PC-9 (cell line): ENCODE measurements at places on chromosomes 11 and 22.

- no peaks in the 10 kb centered on the region for H3K36me3 ChIP-seq
- DNase-seq: no peak
- no peak overlapping the region for H3K4me3 ChIP-seq
- H3K27ac ChIP-seq: no peak overlapping the region
- H3K4me1 ChIP-seq: peaks cover 9% of the 10 kb centered on the region
Observed at GRCh38 chr11:66184728-66185127, 83.7 kb upstream of the RAB1B start.

- no peaks in the 10 kb centered on the region for H3K4me1 ChIP-seq
- no peak for DNase-seq
Observed at GRCh38 chr11:3160252-3161031, 4.7 kb downstream of the OSBPL5 start.

DNA sequence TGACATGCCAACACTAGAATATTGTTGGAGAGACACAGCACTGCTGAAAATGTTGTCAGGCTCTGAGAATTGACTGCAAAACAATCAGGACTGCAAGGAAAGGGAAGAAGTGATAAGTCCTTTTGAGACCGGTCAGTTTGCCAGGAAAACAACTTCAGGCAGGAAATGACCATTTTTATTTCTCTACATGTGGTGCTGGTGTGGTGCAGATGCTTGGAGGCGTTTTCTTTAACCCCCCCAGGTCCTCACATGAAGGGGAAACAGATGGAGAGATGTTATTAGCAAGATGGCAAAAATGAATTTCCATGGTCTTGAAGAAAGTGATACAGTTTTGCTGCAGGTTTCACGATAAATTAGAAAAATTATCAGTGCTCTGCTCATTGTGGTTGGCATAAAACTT, 5.7 kb downstream of the AP2A2 start:
- H3K4me3 ChIP-seq: no peak overlapping the region
- no peak for DNase-seq
- no peaks in the 10 kb centered on the region for H3K27me3 ChIP-seq
- H3K36me3 ChIP-seq: no peaks in the 10 kb centered on the region
- no peak overlapping the region for H3K27ac ChIP-seq
- H3K4me1 ChIP-seq: no peaks in the 10 kb centered on the region

DNA sequence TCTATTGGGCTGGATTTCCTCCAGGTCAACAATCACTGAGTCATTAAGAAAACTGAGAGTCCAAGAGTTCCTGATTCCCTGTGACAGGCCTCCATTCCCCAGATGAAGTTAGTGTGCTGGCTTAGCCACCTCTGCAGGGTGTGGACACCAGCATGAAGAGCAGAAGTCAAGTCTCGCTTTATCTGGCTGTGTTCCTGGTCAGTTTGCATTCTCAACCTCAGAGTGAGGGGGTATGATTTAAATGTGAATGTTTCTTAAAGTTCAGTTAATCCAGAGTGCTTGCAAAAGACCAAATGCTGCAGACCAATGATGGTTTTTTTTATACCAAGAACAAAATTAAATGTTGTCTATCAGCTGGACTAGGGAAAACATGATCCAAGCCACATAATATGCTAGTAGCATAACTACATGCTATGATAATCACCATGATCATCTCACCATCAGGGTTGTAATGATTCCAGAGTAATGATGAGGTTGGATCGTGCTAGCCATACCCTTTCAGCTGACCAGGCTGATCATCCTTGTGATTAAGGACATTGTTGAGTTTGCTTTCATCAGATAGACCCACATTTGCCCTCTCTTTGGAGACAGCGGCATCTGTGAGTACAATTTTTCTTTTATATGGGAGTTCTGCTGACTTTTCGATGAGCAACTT, 145.8 kb upstream of the ARHGAP20 start:
- no peak for DNase-seq
- no peaks in the 10 kb centered on the region for H3K27me3 ChIP-seq
- no peak overlapping the region for H3K27ac ChIP-seq
- no peak overlapping the region for H3K4me3 ChIP-seq

- H3K27ac ChIP-seq: peak overlapping the region; percentile 52
- H3K27me3 ChIP-seq: no peaks in the 10 kb centered on the region
- peaks cover 20% of the 10 kb centered on the region for H3K4me1 ChIP-seq
- DNase-seq: peak; percentile 89
- no peaks in the 10 kb centered on the region for H3K36me3 ChIP-seq
Observed at GRCh38 chr11:128582496-128583366, 4.6 kb downstream of the ETS1 start.

- H3K36me3 ChIP-seq: no peaks in the 10 kb centered on the region
- peaks cover 78% of the 10 kb centered on the region for H3K27me3 ChIP-seq
- no peak overlapping the region for H3K4me3 ChIP-seq
- no peak for DNase-seq
- no peaks in the 10 kb centered on the region for H3K4me1 ChIP-seq
Observed at GRCh38 chr11:116539211-116539610, 233.6 kb downstream of the BUD13 start.

GRCh38 chr11:114243461-114244372, 52.5 kb upstream of the NNMT start:
- no peak for DNase-seq
- no peak overlapping the region for H3K4me3 ChIP-seq
- H3K27me3 ChIP-seq: peaks cover 100% of the 10 kb centered on the region
- H3K36me3 ChIP-seq: no peaks in the 10 kb centered on the region

DNA sequence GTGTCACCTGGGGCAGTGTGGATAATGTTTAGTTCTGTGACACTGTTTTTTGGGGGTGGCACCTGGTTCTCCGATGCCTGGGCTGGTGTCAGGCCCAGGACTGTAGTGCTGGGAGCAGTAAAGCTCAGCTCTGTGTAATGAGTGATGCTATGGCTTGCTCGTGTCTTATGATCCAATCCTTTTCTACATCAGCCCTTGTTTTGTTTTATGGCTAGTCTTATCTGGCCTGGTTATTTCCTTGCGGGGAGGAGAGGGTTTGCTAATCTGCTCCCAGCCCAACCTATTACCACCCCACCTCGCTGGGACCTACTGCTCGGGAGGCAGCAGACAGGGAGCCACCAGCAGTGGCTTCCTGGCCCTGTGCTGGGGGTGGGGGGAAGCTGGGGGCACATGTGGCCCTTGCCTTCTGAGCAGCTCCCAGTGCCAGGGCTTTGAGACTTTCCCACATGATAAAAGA, 35.0 kb upstream of the TPBGL start:
- no peak for DNase-seq
- H3K27ac ChIP-seq: no peak overlapping the region
- no peaks in the 10 kb centered on the region for H3K4me1 ChIP-seq
- peaks cover 71% of the 10 kb centered on the region for H3K27me3 ChIP-seq
- H3K4me3 ChIP-seq: no peak overlapping the region

- no peak overlapping the region for H3K4me3 ChIP-seq
- DNase-seq: no peak
- H3K4me1 ChIP-seq: peaks cover 55% of the 10 kb centered on the region
- H3K27me3 ChIP-seq: no peaks in the 10 kb centered on the region
- peaks cover 21% of the 10 kb centered on the region for H3K36me3 ChIP-seq
- H3K27ac ChIP-seq: no peak overlapping the region
Observed at GRCh38 chr11:74072721-74073120, 63.8 kb upstream of the UCP3 start.

DNA sequence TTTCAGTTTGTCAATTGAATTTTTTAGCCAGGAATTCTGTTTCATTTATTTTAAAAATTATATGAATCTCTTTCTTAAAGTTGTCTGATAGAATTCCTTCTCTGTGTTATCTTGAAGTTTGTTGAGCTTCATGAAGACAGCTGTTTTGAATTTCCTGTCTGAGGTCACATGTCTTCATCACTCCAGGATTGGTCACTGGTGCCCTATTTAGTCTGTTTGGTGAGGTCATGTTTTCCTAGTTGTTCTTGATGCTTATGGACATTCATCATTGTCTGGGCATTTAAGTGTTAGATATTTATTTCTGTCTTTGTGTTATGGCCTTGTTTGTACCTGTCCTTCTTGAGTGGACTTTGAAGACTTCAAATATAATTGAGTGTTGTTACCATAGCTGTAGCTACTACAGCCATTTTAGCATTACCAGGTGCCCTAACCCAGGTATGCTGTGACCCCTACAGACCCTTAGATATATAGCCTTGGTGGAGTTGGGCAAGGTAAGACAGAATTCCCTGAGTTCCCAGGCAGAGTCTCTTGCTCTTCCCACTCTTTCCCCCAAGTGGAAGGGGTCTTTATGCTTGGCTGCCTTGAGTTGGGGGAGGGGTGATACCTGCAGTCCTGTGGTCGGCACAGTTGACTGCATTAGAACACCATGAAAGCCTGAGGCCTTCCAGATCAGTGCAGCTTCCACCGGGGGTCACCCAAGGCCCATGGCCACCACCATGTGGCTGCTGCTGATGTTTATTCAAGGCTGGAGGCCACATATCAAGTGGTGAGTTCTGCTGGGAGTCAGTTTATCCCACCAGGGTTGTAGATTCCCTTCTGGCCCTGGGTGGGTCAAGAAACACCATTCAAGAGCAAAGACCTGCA, 229.6 kb downstream of the DYNC2H1 start:
- H3K36me3 ChIP-seq: no peaks in the 10 kb centered on the region
- no peak for DNase-seq
- no peak overlapping the region for H3K4me3 ChIP-seq
- no peaks in the 10 kb centered on the region for H3K4me1 ChIP-seq
- H3K27me3 ChIP-seq: no peaks in the 10 kb centered on the region

GRCh38 chr11:31641477-31642062, 132.0 kb downstream of the ELP4 start:
- no peaks in the 10 kb centered on the region for H3K36me3 ChIP-seq
- no peak overlapping the region for H3K27ac ChIP-seq
- H3K4me1 ChIP-seq: peaks cover 8% of the 10 kb centered on the region; the same call in 1 of the 2 replicates
- H3K27me3 ChIP-seq: no peaks in the 10 kb centered on the region

DNA sequence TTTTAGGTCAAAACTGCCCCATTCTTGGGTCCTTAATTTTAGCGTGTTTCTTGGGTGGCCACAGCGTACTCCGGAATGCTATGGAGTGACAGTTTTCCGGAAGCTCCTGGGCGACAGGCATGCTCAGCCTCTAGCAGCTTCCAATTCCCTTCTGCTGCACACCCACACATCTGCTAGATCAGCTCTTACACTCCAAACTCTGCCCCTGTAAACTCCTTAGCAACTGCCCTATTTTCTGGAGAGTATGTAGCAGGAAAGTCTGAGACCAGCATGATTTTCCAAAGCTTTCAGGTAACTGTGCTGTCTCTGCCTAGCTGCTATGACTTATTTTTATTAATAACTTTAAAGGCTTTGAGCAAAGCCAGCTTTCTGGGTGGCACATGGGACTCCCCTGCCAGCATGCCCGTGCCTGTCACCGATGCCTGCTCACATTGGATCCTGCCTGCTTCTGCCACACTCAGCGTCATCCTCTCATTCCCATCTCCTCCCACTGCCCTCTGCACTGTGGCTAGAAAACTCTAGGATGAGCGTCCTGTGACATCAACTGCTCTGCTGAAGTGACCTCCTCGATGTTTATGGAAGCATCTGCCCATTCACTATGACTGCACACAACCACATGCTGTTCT, 17.3 kb downstream of the TOLLIP start:
- H3K4me3 ChIP-seq: no peak overlapping the region
- no peaks in the 10 kb centered on the region for H3K36me3 ChIP-seq
- DNase-seq: no peak
- H3K4me1 ChIP-seq: no peaks in the 10 kb centered on the region

DNA sequence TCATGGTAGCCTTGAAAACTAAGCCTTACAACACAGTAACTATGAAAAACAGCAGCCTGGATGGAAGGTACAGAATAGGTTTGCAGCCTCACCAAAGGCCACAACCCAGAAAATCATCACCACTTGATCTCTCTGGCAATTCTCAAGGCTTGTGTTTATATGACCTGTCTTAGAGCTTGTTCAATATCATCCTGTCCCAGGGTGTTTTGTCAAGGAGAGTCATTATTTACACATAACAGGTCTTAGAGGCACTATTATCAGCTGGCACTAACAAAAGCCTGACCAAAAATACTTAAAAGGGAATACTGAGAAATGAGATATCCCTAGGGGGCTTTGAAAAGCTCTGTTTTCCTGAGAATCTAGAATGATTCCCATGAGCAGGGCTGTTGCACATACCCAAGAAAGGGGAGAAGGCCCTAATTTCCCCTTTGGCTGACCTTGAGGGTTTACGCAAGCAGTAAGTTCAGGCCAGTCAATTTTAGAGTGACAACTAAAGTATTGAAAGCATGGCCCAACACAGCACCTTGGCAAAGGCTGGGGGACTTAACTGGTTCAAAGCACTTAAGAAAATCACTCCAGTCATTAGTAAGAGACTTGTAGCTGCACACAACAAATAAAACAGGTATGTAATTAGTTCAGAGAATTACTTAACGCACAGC, 7.9 kb downstream of the SC5D start:
- no peak overlapping the region for H3K4me3 ChIP-seq
- H3K4me1 ChIP-seq: 0 out of 2 replicates have a peak, but pooled peaks cover 8% of the 10 kb centered on the region
- no peaks in the 10 kb centered on the region for H3K27me3 ChIP-seq

DNA sequence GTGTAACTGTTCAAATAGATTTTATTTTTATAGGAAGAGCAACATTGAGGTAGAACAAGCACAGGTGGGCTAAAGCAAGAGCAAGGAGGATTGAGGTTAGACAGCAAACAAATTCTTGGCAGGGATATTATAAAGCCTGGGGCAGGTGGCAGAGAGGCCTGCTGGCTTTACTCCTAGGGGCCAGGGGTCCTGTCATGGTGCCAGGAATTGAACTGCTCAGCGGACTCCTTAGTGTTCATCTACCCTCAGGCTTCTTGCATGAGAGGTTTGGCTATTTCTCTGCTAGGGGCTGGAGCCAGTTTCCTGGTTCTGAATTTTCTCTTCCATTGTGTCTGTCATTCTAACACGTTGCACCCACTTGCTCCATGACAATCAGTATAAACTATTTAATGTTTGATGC, 217.2 kb upstream of the NCAM1 start:
- DNase-seq: no peak
- H3K4me3 ChIP-seq: no peak overlapping the region
- H3K36me3 ChIP-seq: no peaks in the 10 kb centered on the region
- H3K27me3 ChIP-seq: peaks cover 49% of the 10 kb centered on the region

- H3K27me3 ChIP-seq: no peaks in the 10 kb centered on the region
- peaks cover 10% of the 10 kb centered on the region for H3K4me1 ChIP-seq
- H3K27ac ChIP-seq: no peak overlapping the region
- H3K36me3 ChIP-seq: no peaks in the 10 kb centered on the region
- no peak for DNase-seq
Observed at GRCh38 chr11:304915-305843, 2.4 kb upstream of the IFITM2 start.

DNA sequence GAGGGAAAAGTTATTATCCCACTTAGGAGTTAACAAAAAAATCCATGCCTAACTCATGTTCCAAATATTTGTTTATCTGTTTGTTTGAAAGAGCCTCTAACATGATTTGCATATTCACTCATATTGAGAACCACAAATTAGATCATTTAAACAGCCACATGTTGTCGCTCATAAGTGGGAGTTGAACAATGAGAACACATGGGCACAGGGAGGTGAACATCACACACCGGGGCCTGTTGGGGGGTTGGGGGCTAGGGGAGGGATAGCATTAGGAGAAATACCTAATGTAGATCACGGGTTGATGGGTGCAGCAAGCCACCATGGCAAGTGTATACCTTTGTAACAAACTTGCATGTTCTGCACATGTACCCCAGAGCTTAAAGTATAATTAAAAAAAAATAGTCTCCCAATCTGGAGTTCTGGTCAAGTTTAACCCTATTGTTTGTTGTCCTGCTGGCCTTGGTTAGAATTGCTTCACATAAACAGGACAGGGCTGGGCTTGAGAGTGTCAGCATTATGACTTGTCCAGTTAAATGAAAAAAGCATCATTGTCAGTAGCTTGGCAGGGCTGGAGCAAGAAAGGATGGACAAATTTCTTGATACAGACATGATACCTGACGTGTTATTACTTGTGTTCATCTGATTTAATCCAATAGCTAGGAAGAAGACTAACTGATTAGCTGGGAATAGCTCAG, 57.8 kb upstream of the PSMA1 start:
- H3K4me1 ChIP-seq: no peaks in the 10 kb centered on the region
- H3K36me3 ChIP-seq: no peaks in the 10 kb centered on the region
- DNase-seq: no peak
- no peak overlapping the region for H3K27ac ChIP-seq

- no peaks in the 10 kb centered on the region for H3K4me1 ChIP-seq
- H3K27me3 ChIP-seq: no peaks in the 10 kb centered on the region
- no peaks in the 10 kb centered on the region for H3K36me3 ChIP-seq
Observed at GRCh38 chr22:21445437-21446127, 21.6 kb upstream of the TMEM191C start.
